ENCODE measurements at places on chromosomes 1 and 21. TPM values are rescaled to one million over a fixed set of nuclear protein-coding genes. Genes with fewer than 3 reads are reported as not detected.

GNG12 gene
- total RNA-seq, result 127 TPM

SMPDL3B gene
- total RNA-seq, result not detected

CD5L gene
- total RNA-seq, result not detected

PRR9 gene
- total RNA-seq, result not detected

CTSK gene
- total RNA-seq, result 94.4 TPM

SLAMF7 gene
- total RNA-seq, result not detected

HSPG2 gene
- total RNA-seq, result 311 TPM

LAD1 gene
- total RNA-seq, result 8.6 TPM

GPR61 gene
- total RNA-seq, result not detected

Data from pericardium fibroblast (primary cell).